ENCODE measurements at places on chromosomes 2 and 18. TPM values are rescaled to one million over a fixed set of nuclear protein-coding genes. Genes with fewer than 3 reads are reported as not detected.

The FAM124B gene
- not detected for total RNA-seq

The OSBPL6 gene
- total RNA-seq, result 7.2 TPM

The PAX8 gene
- 1.5 TPM for total RNA-seq

The RNF152 gene
- total RNA-seq, result not detected

The DLX1 gene
- 3.2 TPM for total RNA-seq

The ACSL3 gene
- total RNA-seq, result 135 TPM

The SULT1C3 gene
- total RNA-seq, result not detected

The UGT1A8 gene
- total RNA-seq, result not detected

The CEBPZOS gene
- total RNA-seq, result 41.7 TPM

The CHRNG gene
- total RNA-seq, result not detected

The CYP1B1 gene
- 5.6 TPM for total RNA-seq

The TCF7L1 gene
- total RNA-seq, result 10.5 TPM

The LOXHD1 gene
- total RNA-seq, result not detected

The SMIM21 gene
- total RNA-seq, result not detected

The KCNG2 gene
- not detected for total RNA-seq

The UGT1A10 gene
- 0.18 TPM for total RNA-seq

The PSMA8 gene
- not detected for total RNA-seq

The DAPL1 gene
- not detected for total RNA-seq

The NT5DC4 gene
- not detected for total RNA-seq

The TRMT61B gene
- total RNA-seq, result 16.4 TPM

The ANKRD62 gene
- total RNA-seq, result not detected

The LRATD1 gene
- total RNA-seq, result 0.07 TPM

The EEF1B2 gene
- total RNA-seq, result 1,034 TPM

The GAL3ST2 gene
- total RNA-seq, result 0.33 TPM

The TUBA4B gene
- 0.33 TPM for total RNA-seq
